ENCODE measurements at places on chromosomes 1 and 21.

DNA sequence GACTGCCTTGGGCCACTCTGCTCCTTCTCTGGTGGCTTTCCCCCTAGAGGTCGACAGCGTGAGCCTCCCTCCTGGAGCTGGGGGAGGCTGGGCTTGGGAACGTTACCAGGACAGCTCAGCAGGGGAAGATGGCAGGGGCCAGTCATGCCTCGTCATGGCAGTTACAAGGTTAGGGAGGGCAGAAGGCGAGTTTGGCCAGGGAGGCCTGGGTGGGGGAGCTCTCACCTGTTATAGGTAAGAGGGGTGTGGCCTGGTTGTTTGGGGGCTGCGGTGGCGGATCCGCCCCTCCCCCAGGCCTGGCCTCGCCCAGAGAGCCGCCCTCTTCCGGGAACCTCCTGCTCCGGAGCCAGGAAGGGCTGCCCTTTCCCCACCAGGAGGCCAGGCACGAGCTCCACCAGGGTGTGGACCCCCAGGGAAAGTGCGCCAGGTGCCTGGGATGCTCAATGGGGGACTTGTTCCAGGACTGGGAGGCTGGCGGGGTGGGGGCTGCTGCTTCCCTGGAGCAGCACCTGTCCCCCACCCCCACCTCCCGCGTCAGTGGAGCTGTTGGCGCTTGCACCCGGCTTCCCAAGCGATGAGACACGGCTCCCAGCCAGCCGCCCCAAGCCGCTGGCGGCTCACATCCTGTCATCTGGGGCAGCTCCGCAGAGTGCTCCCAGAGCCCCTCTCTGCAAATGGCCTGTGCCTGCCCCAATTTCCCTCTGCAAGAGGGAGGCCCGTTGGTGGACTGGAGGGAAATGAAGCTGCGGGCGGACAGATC, 23.6 kb upstream of the PKP1 start:
- DNase-seq, result no peak

DNA sequence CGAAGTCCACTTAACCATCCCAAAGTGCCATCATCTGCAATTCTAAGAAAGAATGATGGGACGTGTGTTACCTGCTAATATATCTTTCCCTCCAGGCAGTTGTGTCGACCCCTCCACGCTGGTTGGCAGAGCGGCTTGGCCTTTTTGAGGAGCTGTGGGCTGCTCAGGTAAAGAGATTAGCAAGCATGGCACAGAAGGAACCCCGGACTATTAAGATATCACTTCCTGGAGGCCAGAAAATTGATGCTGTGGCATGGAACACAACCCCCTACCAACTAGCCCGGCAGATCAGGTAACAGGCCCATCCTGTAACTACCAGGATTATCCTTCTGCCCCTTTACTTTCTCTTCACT, 520 bp downstream of the TARS2 start:
- DNase-seq, result no peak

GRCh38 chr1:229108598-229109201, 162.2 kb upstream of the RAB4A start:
- DNase-seq, result no peak

DNA sequence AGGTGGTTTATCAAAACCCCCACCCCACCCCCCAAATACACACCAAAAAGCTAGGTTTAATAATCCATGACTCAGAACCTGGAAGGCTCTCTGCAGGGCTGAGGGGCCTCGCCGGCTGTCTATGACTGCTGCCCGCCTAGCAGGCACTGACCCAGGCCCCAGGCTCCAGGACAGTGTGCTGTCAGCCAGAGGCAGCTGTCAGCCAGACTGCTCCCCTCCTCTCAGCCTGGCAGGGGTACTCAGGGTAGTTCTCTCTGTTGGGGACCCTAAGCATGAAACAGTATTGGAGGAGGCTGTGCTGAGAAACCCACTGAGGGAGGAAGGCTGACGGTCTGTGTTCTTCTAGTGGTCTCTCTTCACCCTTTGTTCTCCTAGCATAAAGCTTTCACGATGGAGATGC, 90.3 kb downstream of the CCDC185 start:
- no peak for DNase-seq

DNA sequence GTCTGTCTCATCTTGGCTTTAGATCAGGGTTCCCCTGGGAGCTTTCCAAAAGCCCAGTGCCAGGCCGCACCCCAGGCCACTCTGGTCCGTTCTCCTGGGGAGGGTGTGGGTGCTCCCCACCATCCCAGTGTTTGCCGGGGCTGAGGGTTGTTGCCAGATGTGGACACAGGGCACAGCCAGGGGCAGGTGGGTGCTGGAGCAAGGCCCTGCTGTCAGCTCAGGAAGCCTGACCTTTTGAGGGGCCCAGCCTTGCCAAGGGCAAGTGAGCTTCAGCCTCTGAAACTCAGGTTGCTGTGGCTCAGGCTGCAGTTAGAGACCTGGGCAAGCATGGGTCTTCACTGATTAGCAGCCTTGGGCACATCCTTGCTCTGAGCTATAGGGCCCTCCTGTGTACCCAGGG, 22.8 kb upstream of the ZBTB21 start:
- no peak for DNase-seq

Data from stimulated activated CD4-positive, alpha-beta T cell treated with anti-CD3 and anti-CD28 coated beads, Interleukin-4, amount 100 ng/mL, for 4 hours (primary cell).